ENCODE measurements at places on chromosomes 4 and X.

GRCh38 chr4:113921089-113921794 lies 58.2 kb downstream of the ARSJ start:
- no peak for DNase-seq

- DNase-seq, result no peak
Observed at GRCh38 chrX:17494216-17494615, 119.2 kb downstream of the NHS start.

DNA sequence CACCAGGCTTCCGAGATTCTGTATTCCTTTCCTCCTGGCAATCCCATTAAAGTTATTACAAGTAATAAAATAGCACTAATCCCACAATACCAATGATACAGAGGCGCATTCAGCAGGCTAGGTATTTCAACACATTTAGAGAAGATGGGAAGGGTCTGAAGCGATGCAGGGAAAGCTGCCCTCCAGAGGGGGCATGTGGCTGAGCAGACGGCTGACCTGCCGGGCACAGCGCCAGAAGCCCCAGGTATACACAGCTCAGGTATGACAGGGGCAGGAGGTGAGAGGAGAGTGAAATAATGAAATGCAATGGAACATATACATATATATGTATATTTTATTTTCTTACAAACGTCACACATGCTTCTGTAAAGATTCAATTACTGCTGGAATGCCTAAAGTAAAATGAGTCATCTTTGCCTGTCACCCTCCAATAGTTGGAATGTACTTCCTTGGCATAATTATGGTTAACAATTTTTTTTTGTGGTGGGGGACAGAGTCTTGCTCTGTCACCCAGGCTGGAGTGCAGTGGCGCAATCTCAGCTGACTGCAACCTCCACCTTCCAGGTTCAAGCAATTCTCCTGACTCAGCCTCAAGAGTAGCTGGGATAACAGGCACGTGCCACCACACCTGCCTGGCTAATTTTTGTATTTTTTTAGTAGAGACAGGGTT lies 21.3 kb upstream of the CDKN2AIP start:
- no peak for DNase-seq

GRCh38 chr4:236028-236427 lies 69.2 kb downstream of the ZNF732 start:
- no peak for DNase-seq

GRCh38 chrX:134513091-134513490 lies 53.1 kb downstream of the HPRT1 start:
- DNase-seq, result no peak

- no peak for DNase-seq
Observed at GRCh38 chrX:42818151-42818921, 40.4 kb upstream of the PPP1R2C start.

- DNase-seq, result no peak
Observed at GRCh38 chrX:142052238-142052637, 148.5 kb downstream of the MAGEC1 start.

- no peak for DNase-seq
Observed at GRCh38 chrX:38678821-38679220, 117.5 kb downstream of the TSPAN7 start.

DNA sequence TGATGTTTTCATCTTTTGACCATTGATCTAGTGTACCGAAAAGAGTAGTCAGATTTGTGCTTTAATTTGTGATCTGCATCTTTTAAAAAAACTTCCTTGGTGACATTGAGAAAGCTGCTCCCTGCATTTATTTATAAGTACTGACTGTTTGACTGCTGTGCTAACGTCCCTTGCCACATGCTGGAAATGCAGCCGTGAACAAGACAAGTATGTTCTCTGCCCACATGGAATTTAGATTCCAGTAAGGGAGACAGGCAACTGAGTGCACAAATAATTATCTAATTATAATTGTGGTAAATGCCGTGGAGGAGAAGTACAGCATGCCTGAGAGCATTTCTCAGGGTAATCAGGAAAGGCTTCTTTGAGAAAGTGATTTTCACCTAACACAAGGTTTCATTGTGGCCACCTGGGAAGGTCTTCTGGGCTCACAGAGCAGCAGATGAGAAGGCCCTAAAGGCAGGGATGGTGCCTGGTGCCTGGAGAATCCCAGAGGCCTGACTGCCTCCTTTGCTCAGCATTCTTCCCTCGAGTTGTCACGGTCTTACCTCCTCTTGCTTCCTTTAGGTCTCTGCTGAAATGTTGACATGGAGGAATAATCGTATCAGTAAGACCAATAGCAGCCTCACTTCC lies 55.8 kb downstream of the PTTG2 start:
- no peak for DNase-seq

GRCh38 chrX:2829469-2830246 lies 928 bp downstream of the GYG2 start:
- no peak for DNase-seq

DNA sequence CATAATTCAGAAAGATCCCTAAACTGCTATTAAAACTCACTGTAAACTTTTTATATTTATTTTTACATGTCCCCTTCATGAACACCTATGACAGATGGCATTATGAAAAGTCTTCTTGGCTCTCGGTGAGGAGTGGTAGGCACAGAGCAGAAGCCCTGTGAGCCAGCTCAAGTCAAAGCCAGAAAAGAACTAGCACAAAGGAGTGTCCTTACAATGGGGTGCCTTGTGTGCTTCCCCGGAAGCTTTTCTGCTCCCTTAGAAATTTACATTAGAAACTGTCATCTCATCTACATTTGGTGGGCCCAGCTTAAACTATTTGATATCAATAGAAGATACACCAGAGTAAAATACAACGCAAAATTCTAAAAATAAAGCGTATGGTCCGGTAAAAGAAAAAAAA lies 135.7 kb upstream of the MAP3K15 start:
- DNase-seq, result no peak

DNA sequence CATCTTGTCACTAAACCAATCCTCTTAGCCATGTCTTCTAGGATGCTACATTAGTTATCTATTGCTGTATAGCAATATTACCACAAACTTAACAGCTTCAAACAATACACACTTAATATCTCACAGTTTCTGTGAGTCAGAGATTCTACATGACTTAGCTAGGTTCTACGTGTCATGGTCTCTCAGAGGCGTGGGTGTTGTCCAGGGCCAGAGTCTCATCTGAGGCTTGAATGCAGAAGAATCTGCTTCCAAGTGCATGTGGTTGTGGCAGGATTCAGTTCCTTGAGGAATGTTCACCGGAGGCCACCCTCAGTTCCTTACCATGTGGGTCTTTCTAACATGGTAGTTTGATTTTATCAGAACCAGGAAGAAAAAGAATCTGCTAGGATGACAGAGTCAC lies 26.4 kb downstream of the PPP1R2C start:
- DNase-seq, result no peak

GRCh38 chr4:16869594-16870245 lies 28.7 kb downstream of the LDB2 start:
- DNase-seq, result no peak

- DNase-seq, result no peak
Observed at GRCh38 chr4:41814565-41814964, 66.0 kb upstream of the PHOX2B start.

GRCh38 chrX:42616981-42617380 lies 161.0 kb downstream of the PPP1R2C start:
- DNase-seq, result no peak

- no peak for DNase-seq
Observed at GRCh38 chr4:52555356-52555716, 103.8 kb downstream of the USP46 start.

- no peak for DNase-seq
Observed at GRCh38 chrX:48573690-48574269, 504 bp upstream of the RBM3 start.

- no peak for DNase-seq
Observed at GRCh38 chr4:20590849-20591248, 109.4 kb upstream of the PACRGL start.
